ENCODE measurements at places on chromosomes 7 and 10.

GRCh38 chr7:47181746-47182361, 400.1 kb downstream of the TNS3 start:
- no peak for DNase-seq

DNA sequence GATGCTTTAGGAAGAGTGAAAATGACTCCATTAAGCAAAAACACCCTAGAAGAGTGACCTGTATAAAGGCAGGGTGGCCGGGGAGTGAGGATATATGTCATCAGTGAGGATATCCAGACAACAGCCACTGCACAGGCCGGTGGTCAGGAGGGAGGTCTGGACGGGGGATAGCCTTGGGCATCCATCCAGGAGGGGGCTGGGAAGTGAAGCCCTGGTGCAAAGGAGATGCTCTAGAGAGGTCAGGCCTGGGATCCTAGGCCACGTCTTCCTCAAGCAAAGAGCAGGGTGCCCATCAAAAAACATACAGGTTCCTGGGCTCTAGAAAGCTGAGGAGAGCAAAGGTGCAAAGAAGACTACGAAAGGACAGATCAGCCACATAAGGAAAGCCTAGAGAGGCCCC, 25.6 kb downstream of the FAM171A1 start:
- no peak for DNase-seq

- DNase-seq = no peak
Observed at GRCh38 chr7:17713584-17713983, 226.7 kb downstream of the SNX13 start.

DNA sequence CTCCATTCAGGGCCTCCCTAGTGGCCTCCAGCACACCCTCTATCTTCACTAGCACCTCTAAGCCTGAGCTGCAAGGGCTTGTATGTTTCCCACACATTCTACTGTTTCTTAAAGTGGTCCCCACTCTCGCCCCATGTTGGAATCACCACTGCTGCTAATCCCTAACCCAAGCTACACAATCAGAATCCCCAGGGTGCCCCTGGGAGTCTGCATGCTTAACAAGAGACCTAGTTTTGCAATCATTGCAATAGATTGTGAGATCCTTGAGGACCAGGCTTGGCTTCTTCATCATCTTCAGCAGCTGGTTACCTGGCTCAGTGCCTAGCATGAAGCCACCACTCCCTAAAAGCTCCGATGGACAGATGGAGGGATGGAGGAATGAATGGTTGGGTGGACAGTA, 113.9 kb downstream of the MYOF start:
- no peak for DNase-seq

DNA sequence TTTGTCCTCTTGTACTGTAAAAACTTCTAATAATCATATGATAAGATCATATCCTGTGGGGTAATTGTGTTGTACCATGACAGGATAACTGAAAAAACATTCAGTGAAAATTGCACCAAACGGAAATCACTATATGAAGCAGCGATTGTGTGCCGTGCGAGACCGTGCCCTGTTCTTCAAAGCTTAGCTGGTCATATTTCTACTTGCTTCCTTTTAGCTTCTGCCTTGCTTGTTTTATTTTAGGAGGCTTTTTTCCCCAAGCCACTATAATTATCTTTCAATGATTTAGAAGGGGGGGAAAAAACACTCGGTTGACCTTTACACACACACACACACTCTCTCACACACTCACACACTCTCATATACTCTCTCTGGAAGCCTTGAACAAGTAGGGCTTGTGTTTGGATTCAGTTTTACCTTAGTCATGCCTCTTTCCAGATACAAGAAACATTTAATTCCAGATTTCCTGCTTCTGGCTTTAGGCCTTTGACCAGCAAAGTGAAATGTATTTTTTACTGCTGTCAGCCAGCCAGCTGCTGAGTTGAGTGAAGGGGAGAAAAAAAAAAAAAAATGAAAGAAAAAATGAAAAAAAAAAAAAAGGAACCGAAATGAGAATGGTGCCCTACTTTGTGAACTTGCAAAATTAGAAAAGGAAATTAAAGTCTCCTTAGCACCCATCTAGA, 181.4 kb downstream of the ARID5B start:
- DNase-seq = no peak

GRCh38 chr7:107276220-107276827, 107.5 kb downstream of the HBP1 start:
- no peak for DNase-seq

- no peak for DNase-seq
Observed at GRCh38 chr10:6446711-6447110, 133.4 kb downstream of the PRKCQ start.

GRCh38 chr10:77157248-77158019, 480.2 kb downstream of the KCNMA1 start:
- no peak for DNase-seq

DNA sequence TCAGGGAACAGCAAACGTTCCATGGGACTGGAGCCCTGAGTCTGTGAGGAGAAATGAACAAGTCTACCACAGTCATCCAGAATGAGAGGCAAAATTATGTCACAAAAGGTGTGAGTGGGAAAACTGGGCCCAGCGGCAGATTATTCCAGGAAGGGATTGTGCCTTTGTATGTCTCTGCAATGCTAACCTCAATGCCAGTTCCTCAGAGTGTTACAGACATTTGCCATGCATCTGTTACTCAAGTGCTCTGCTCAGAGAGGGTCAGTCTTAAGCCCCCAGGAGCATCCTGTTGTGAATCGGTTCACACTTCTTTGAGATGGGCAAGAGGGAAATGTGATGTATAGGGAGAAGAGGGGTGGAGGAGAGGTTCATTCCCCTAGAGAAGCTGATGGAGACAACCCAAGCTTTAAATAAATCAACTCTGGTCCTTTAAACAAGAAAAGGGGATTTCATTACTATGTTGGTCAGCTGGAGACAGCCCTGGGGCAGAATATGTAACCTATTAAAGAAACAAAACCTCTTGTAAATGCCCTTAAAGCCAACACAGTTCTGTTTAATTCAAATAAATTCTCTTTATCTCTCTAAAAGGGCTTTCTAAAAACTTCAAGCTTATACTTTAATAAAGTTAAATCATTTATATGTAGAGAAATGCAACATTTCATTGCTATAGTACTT, 85.9 kb upstream of the GRB10 start:
- DNase-seq = no peak

DNA sequence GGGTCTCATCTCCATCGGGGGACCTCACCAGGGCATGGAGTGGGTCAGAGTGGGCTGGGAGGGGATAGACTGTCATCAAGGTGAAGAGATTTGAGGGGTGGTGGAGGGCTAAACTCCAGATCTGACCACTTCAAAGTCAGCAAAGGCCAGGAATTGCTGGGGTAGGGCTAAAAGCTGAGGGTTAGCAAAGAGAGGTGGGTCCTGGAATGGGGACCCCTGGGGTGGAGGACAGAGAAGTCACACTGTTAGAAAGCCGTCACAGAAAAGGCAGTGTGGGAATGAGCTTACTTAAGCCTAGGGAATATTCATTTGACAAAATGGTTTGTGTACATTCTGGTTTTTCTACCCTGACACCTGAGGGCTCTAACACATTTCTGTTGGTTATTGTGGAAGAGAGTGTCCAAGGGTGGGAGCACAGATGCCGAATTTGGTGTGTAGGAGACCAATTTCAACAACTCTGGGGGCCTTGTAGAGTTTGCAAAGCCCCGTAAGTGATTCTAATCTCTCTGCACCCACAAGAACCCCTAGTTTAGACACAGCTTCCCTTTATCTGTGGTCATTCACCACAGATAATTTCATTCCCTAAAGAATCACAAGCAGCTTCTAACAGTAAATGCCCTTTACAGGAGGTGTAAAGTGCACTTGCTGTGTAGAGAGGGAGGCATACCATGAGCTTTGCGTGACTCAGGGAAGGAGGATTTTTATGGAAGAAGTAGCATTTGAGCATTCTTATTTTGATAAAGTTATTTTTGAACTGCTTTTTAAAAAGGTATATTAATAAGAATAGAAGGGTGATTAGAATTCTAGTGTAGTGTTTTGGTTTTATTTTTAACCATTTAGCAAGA, 6.4 kb downstream of the FBH1 start:
- DNase-seq = no peak

- DNase-seq = peak; percentile 60
Observed at GRCh38 chr7:143240291-143241168, 18.7 kb downstream of the TAS2R40 start.

DNA sequence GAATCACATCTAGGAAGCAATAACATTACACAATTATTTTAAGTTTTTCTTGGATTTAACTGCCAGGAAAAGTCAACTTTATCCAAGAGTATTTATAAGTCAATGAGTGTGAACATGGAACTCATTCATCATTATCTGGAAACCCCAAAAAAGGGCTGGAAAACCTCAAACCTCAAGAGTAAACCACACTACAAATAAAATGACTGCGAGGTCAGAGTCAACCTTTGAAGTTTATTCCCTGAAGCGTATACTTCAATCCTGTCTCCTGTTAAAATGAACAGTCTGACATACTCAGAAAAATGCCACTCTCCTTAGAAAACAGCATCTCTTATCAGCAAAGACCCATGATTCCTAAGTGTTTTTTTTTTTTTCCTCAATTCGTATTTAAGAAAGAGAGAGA, 86.5 kb downstream of the RELN start:
- DNase-seq = no peak

DNA sequence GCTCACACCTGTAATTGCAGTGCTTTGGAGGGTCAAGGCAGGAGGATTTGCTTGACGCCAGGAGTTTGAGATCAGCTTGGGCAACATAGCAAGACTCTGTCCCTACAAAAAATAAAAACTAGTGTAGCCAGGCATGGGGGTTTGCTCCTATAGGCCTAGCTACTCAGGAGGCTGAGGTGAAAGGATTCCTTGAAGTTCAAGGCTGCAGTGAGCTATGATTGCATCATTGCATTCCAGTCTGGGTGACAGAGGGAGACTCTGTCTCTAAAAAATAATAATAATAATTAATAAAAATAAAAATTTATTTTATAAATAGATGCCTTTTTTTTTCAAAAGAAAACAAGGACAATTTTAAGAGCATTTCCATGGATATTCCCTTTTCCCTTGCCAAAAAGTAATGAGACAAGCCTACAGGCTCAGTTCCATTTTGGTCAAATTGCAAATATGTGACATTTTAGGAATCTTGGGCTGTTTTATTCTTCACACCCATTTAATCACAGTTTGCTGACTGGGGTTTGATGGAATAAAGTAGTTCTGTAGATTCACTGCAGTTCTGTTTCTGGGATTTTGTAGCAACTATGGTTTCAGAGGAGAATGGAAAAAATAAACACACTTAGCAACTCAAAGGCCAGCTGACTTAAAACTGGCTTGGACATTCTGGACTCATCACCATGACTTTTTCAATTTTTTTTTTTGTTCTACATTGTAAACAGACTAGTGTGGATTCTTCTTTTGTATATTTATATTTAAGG, 48.4 kb upstream of the ARHGAP21 start:
- DNase-seq = no peak

- no peak for DNase-seq
Observed at GRCh38 chr10:132942101-132943057, at the start of gene CFAP46. Gene CFAP46 (minus strand): TSS chr10:132942570. CDS start chr10:132942484, 86 bp downstream.

- no peak for DNase-seq
Observed at GRCh38 chr7:110590415-110590814, 500.5 kb upstream of the LRRN3 start.

- DNase-seq = no peak
Observed at GRCh38 chr7:27269455-27269854, 26.9 kb downstream of the EVX1 start.

- no peak for DNase-seq
Observed at GRCh38 chr10:35992107-35992506, 350.0 kb upstream of the FZD8 start.

- no peak for DNase-seq
Observed at GRCh38 chr10:112675560-112676083, 228.6 kb downstream of the VTI1A start.

- DNase-seq = no peak
Observed at GRCh38 chr7:146922782-146923181, 806.2 kb downstream of the CNTNAP2 start.

DNA sequence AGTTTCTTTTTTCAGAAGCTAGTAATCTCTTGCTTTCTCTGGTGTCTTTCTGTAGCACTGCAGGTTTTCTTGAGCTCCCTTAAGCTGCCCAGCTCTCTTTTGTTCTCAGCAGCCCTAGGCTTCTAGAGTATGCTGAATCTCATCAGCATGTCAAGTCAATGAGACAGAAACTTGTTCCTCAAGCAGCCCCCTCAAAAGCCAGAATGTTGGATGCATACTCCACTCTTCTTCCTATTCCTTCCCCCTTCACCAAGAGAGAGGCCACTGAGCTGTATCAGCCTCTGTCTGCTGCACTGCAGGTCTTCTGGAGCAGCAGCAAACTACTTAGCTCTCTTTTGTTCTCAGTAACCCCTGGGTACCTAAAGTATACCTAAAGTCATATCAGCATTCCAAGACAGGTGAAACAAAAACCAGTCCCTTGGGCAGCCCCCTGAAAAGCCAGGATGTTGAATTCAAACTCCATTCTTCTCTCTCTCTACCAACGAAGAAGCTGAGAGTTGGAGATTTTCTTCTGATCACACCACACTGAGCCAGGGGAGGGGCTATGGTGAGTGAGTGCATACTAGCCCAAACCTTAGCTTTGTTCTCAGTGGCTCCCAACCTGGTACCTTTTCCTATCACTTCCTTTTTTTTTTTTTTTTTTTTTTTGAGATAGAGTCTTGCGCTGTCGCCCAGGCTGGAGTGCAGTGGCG, 73.3 kb upstream of the WAC start:
- DNase-seq = no peak

DNA sequence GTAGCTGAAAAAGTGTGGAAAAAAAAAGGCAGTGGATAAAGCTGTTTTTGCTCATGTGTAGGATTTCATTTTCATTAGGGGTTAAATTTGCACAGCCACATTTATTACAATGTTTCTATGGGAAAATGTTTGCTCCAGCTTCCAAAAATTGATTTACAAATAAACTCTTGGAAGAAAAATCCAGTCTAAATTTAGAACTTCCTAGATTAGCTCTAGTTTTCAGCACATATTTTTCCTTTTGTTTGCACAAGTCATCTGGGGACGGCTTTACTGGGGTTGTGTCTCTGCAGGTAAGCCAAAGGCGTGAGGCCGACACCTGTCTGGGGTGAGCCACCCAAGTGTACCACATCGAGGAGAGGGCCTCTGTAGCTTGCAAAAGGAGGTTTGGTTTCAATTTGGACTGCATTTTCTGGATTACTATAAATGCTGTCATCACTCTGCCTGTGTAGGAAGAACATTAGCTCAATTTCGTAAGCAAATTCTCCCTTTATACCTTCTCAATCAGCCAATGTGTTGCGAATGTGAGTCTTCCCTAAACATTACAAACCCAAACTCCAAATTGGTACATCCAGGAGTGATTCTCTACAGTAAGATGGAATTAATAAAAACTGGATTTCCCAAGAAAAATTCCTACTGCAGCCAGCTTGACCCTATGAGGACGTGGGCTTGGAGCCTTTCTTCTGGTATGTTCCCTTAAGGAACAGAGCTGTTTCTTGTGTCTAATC, 89.5 kb upstream of the ZNF438 start:
- DNase-seq = no peak

- DNase-seq = no peak
Observed at GRCh38 chr7:140607441-140607989, 33.1 kb downstream of the DENND2A start.

DNA sequence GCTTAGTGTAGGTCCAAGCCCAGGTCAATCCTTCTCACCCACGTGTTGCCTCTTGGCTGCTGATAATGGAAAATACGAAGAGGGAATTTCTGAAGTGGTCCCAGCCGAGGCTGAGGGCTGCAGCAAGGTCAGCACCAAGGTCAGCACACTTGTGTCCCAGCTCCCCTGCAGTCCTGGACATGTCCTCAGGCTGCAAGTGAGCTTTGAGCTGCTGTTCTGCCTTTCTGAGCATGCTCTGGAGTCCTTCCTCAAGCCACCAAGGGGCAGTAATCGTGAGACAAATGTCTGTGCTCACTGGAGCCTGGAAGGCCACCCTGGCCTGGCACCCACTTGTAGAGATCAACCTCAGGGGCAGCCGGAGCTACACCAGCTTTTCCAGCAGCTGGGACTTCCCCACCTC, 28.3 kb downstream of the DRGX start:
- DNase-seq = no peak

GRCh38 chr7:31043051-31043471, 9.0 kb upstream of the ADCYAP1R1 start:
- no peak for DNase-seq

All from NCI-H2107 (cell line).